ENCODE measurements at places on chromosomes 6 and 20.

- no peak for DNase-seq
These were observed 201.2 kb upstream of the SMLR1 start for GRCh38 chr6:130625825-130626527.

GRCh38 chr6:69835414-69836179, 30.8 kb upstream of the COL19A1 start:
- peak; percentile 41 for DNase-seq

DNA sequence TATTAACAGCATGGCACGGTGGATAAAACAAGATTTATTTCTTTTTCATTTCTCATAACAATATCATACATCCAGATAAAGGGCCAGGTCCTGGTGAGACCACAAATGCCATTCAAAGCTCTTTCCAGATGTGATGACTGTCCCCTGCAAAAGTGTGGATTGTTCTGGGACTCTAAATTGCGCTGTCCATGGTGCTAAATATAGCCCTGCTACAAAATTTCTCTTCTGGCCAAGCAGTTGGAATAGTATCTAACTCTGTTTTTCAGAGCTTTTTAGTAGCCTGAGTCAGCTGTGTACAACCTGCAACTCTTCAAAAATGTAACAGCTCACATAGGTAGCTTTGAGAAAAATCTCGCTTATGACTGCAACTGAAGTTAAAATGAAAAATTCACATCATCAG, 115.8 kb downstream of the MANEA start:
- DNase-seq = peak; percentile 2

DNA sequence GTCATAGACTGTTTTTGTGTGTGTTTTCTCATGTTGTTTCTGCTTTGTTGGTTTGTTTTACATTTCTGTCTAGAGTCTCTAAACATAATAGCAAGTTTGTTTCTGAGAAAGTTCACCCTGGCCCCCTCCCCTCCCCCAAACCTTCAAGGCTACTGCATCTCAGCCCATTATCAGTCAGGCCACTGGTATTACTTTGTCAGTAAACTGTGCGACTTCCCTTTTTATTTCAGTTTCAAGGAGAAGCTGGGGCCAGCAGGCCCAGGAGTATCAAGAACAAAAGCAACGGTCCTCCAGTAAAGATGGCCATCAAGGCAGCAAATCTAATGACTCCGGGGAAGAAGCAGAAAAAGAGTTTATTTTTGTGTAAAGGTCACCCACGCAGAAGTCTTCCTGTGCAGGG, 32.8 kb upstream of the SCGN start:
- no peak for DNase-seq

DNA sequence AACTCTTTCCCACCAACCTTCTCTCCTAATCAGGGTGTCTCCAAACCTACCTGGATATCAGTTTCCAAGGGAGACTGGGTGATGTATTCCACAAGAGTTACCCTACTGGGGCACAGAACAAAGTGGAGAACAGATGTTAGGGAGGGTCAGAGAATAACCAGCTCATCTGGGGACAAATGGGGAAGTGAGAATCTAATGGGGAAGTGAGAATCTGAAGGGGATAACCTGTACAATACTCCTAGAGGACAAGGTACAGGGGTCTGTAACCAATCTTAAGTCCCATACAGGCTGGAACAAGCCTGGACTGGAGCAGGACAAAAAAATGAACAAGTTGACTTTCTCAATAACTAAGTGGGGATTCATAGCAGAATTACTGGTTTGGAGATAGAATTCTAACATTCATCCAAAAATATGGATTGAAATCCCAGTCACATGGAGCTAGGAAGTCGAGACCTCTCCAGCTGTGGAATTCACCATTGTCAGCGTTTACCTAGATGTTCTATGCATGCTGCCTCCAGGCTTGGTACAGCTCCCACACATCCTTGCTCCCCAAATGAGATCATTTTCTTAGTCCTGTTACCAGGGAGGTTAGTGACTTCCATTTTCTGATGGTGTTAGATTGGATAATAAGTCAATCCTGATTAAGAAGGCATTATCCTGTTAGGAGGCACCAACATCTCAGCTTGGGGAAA, 214.8 kb upstream of the MOCS1 start:
- DNase-seq = no peak

GRCh38 chr20:11650566-11650965, 267.1 kb upstream of the BTBD3 start:
- DNase-seq = no peak

DNA sequence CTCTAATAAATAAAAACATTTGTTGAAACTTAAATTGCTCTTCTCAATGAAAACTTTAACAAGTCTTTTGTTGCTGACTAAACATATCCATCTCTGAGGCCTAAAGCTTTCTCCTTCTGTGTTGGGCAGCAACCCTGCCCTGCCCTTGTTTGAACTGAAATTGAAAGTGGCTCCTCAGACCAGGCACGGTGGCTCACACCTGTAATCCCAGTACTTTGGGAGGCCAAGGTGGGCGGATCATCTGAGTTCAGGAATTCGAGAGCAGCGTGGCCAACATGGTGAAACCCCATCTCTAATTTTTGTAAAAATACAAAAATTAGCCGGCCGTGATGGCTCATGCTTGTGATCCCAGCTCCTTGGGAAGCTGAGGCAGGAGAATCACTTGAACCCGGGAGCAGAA, 29.2 kb upstream of the GNRH2 start:
- DNase-seq = no peak

GRCh38 chr6:160034036-160034930, 65.4 kb downstream of the IGF2R start:
- no peak for DNase-seq

- DNase-seq = no peak
These were observed 119.5 kb downstream of the SCAF8 start for GRCh38 chr6:154852687-154853086.

- DNase-seq = peak; percentile 65
These were observed 154.6 kb upstream of the SOX4 start for GRCh38 chr6:21438986-21439352.

DNA sequence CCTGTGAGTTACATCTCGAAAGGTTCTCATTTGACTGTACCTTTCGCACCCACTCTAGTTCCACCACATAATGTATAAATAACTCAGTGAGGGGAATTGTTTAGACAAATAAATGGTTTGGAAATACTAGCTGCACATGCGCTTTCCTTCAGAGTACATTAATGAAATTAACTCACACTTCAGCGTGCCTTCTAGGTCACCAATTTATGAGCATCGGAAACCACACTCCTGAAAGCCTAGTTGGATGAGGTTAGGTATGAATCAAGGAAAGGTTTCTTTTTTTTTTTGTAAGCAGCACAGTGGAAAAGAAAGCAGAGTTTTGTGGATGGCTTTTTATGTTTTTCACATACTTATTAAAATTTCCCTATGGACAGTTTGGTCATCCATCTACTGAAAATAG, 247.8 kb upstream of the TCF21 start:
- DNase-seq = no peak

All from Jurkat, Clone E6-1 (cell line).